Activated T-helper 1 cell treated with anti-CD3 and anti-CD28 coated beads, Interleukin-12 subunit alpha, Interleukin-12 subunit beta, Interleukin-2, Interleukin-4 antibody, amounts not matched to agents 30 ng/mL and 10 ng/mL and 1 ng/mL, durations not matched to agents 14 hours and 24 hours and 36 hours (primary cell): ENCODE measurements at places on chromosomes 7 and 10.
A peak's percentile ranks its signal among the peaks of the same experiment; 100 is the strongest.

- DNase-seq, result no peak
Measured at GRCh38 chr10:97022616-97023015, 163.1 kb downstream of the SLIT1 start.

DNA sequence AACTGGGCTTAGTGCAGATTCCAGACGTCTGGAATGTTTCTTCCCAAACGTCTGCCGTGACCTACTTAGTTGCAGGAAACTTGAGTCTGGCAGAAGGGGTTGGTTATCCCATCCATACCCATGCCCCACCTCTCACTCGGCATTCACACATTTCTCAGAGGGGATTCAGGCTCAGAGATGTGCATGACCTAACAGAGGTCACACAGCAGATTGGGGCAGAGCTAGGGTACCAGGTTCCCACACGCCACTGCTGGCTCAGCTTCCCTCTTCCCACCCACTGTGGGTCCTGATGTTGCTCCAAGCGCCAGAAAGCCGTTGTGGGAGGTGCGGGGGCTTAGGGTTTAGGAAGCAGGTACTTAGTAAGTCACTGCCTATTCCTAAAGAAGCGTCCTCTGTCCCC lies 3.0 kb downstream of the UCMA start:
- DNase-seq, result no peak

DNA sequence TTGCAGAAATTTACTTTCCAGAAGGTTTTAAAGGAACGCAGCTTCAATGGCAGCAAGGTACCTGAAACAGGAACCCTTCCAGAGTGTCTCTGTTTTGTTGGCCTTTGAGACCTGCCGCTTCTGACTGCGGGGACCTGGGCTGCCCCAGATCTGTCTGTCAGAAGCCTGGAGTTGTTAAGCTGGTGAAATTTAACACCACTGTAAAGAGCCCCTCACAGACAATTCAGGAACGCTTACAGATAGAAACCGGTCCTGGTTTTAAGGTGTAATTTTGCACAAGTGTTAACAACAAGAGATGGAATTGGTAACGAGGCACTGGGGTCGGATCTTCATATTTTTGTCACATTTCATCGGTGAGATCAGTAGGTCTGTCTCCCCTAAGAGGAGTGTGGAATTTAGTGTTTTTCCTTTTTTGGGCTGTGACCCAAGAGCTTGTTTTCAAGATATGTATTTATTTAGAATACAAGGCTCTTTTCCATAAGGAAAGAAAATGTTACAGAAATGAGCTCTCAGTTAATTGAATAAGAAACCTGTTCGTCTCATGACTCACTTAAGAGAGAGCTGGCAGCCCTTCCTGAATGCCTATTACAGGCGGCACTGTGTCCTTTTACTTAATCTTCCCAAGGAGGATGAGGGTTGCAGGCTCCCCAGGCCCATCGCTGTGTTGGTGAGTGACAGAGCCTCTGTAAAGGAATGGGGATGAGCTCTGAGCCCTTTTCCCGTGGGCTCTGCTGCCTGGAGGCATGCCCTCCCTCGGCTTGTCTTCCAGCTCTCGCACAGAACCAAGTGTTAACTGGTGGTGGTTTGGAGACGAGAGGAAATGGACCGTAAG lies 168.7 kb downstream of the CUX1 start:
- no peak for DNase-seq

DNA sequence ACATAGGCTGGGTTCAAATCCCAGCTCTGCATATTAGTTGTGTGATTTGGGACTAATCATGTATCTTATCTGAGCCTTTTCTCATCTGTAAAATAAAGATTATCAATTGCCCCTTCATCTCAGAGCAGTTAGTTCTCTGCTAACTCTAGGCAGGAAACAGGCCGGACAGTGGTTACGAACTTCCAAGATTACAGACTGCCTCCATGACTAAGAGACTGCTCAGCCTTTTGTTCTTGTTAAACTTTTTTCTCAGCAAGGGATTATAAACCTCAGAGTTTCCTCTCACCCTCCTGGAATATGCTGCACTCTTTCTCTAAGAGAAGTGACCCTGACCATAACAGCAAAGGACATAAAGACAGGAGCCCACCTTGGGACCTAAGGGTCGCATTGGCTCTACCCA lies 52.5 kb upstream of the NFKB2 start:
- no peak for DNase-seq

- DNase-seq, result no peak
Measured at GRCh38 chr10:58698777-58699356, 186.2 kb downstream of the BICC1 start.

DNA sequence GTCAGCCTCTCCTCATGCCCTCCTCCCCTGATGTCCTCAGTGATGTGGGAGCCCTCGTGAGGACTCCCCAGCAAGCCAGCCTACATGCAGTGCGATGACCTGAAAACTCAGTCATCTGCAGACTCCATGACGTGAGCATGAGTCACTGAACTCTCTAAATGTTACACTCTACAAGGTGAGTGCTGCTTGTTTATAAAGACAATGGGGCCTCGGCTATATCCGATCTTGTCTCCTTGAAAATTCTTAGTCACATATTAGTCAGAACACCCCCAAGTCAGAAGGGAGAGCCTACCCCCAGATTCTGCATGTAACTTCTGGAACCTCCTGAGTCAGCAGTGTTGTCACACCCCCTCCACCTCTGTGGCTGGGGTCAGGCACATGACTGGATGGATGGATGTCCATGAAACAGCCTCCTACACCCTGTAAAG lies 673.8 kb downstream of the INHBA start:
- DNase-seq, result no peak

- peak; percentile 76 for DNase-seq
Measured at GRCh38 chr7:70647801-70648498, 484.0 kb upstream of the GALNT17 start.
